Activated CD4-positive, alpha-beta T cell treated with anti-CD3 and anti-CD28 coated beads, Interleukin-2, amount 50 U/mL, for 4 hours (primary cell): ENCODE measurements at places on chromosomes 5 and 9.

- no peak for DNase-seq
Observed at GRCh38 chr5:160605266-160605665, 183.6 kb downstream of the PTTG1 start.

GRCh38 chr5:180070756-180071530 lies 616 bp downstream of the RNF130 start:
- DNase-seq, result no peak

GRCh38 chr5:180109920-180110319 lies 38.4 kb upstream of the RNF130 start:
- no peak for DNase-seq

GRCh38 chr9:105243015-105243686 lies 1.3 kb upstream of the SLC44A1 start:
- no peak for DNase-seq

DNA sequence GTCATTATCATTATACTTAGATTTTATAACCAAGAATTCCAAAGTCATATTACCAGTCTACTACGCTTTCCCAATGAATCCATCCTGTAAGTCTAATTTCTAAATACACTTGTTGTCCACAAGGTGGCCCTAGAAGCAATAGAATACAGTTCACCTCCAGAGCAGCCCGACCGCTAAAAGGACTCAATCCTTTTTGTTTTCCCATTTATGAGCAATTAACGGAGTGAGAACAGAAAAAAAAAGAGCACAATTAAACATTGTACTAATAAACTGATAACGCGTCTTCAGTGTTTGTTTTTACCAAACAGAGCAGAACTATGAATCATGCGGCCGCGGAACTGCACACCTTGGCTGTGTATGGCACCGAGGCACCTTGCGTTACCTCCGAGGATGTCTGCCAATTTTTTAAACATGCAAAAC lies 160.7 kb upstream of the DAPK1 start:
- no peak for DNase-seq

DNA sequence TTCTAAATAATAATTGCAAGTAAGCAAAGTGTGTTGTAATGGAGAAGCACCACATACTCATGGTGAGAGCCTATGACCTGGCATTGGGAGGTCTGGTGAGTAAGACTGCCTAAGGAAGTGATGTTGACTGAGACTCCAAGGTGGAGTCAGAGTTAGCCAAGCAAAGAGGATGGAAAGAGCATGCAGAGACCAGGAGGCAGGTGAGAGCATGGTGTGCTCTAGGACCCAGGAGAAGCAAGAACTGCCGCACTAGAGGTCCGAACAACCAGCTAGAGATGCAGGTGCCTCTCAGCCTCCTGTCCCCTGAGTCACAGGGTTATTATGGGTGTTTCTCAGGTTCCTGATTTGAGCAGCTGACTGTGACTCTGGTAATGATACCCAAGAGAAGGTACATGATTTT lies 27.3 kb downstream of the ANP32B start:
- DNase-seq, result no peak

- no peak for DNase-seq
Observed at GRCh38 chr9:117737721-117738226, 33.6 kb downstream of the TLR4 start.
